ENCODE measurements at places on chromosomes 2 and 18.
A peak's percentile ranks its signal among the peaks of the same experiment; 100 is the strongest.

DNA sequence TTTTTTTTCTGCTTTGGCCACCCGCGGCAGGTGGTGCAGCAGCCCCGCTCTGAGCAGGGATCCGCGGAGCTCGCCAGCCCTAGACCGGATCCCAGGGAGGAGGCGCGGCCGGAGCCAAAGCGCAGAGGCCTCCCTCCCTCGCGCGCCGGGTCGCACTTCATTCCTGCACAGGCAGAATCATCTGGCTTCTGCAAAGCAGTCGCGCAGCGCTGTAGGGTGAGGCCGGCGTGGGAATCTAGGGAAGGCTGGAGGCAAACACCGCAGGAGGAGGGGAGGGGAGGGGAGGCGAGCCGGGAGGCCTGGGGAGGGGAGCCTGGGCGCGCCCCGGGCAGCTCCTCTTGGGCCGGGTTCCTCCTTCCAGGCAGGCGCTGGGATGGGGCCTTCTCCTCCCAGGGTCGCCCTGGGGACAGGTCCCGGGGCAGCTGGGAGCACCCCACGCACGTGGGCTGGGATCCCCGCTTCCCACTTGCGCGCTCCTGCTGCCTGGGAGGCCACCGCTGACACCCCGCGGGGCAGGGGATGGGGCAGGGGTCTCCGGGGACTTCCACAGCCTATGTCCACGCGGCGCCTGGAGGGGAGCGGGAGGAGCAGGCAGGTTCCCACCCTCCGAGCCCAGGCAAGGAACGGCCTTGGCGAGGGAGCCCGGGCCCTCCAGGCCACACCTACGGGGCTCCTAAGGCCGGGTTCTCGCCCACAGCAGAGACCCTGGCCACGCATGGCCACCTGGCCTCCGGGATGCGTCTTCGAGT lies 45.0 kb downstream of the MBP start:
- peak; percentile 50 for DNase-seq

- DNase-seq: no peak
Measured at GRCh38 chr2:10741139-10741538, 19.7 kb downstream of the ATP6V1C2 start.

GRCh38 chr2:120283649-120284048 lies 31.0 kb downstream of the RALB start:
- DNase-seq: no peak

DNA sequence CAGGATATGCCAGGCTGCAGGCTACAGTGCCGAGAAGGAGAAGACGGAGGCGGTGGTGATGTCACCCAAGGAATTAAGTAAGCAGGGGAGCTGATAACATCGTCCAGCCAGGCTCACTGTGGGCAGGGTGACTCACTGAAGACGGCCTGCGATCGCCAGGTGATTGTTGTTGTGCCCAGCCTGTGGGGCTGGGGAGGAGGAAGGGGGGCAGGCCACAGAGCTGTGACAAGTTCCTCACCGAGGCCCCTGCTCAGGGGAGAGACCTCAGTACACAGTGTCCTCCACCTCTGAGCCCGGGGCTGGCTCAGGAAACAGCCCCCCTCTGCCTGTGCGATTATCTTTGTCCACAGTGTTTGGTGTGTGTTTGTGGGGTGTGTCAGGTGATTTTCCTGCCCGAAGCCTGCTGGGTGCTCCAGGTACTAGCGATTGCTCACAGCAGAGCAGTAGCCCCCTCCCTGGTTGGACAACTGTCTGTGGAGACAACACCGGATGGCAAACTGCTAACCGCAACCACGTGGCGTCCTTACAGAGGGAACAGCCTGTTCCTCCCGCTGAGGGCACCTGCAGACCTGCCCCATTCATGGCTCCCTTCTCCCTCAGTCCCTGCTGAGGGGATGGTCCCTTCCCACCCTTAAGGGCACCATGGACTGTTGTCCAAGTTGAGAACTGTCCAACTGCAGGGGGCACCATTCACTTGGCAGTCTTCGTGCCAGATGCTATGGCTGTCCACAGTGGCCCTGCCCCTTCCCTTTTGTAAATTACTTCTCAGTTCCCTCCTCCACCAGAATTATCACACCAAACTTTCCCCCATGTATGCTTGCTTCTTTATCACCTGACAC lies 95.1 kb downstream of the ZFP36L2 start:
- DNase-seq: peak; percentile 73

- no peak for DNase-seq
Measured at GRCh38 chr2:63751901-63752300, 89.8 kb upstream of the UGP2 start.

- no peak for DNase-seq
Measured at GRCh38 chr2:98027538-98027937, 31.8 kb upstream of the TMEM131 start.

DNA sequence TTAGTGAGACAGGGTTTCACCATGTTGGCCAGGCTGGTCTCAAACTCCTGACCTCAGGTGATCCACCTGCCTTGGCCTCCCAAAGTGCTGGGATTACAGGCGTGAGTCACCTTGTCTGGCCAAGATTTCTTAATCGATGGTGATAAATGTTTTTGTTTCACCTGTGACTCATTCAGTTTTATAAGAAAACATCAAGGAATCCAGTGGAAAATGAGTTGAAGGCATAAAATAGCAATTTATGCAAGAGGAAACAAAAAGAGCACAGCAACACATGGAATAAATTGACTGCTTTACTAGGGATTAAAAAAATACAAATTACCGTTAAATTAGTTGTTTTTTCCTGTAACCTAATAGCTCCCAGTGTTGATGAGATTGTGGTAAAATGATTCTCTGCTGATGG lies 80.2 kb downstream of the CDK15 start:
- peak; percentile 49 for DNase-seq

DNA sequence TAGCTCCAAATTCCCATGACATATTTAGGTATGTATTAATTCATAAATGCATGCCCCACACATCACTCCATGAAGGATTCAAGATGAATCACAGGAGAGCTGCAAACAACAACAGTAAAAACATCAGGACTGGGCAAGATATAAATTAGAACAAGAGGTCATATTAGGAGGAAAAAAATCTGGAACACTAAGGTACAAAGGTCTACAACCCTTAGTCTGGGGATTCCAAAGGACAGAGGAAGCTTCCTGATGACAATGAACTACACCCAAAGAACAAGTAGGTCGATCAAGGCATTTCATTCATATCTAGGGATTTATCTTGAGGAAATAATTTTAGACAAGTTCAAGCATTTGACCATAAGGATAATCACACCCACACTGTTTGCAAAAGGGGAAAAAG lies 14.5 kb downstream of the VPS4B start:
- no peak for DNase-seq

GRCh38 chr2:181054843-181055242 lies 74.4 kb downstream of the UBE2E3 start:
- no peak for DNase-seq

DNA sequence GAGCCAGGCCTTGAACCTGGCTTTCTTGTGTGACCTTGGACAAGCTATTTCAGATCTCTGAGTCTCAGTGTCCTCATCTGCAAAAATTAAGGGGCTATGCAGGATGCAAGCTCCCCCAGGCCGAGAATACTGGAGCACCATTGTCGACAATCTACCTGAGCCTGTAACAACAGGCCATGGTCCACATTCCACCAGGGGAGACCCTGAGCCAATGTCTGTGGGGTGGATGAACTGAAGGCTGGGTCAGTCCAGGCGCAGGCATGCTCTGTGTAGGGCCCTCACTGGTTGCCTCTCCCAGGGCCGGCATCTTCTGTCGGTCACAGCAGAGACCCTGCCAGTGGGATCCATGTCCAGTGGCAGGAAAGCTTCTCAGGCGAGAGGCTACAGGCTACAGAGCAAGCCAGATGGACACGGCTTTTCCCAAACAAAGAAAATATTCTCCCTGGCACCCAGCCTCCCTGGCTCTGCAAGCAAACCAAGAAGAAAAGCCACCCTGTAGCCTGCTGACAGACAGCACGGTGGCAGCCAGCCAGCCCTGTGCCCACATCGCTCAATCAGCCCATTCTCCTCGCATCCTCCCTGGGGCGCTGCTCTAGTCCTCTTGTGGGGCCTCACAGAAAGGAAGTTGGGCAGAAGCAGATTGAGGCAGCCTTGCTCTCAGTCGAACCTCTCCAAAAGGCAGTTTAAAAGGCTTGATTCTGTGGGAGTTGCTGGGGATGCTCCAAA lies 48.7 kb upstream of the FZD7 start:
- no peak for DNase-seq

DNA sequence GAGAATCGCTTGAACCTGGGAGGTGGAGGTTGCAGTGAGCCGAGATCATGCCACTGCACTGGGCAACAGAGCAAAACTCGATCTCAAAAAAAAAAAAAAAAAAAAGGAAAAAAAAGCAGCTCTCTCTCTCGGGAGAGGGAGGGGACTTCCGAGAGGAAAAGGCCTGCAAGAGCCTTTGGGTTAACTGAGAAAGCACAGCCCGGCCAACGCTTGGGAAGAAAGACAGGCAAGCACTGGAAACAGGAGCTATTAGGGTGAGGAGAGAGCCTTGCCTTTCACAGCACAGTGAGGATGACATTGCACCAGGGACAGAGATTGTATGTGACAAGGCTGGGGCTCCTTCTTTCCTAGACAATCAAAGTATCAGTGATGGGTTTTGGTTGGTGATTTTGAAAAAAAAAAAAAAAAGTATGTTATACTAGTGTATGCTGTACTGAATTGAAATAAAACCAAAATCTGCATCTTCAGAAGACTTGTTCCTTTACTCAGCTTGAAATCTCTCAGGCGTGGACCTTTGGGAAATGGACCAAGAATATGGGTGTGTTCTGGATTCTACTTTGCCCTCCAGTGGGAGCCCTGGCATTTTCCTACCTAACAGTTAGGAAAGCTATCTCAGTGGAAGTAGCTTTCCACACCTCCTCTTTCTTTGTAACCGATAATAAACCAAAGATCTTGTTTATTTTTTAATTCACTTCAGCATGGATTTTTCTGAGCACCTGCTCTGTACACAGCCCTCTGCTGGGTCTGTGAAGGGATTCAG lies 16.7 kb downstream of the SRSF7 start:
- DNase-seq: no peak

GRCh38 chr2:180367815-180368214 lies 360.7 kb upstream of the CWC22 start:
- DNase-seq: no peak

DNA sequence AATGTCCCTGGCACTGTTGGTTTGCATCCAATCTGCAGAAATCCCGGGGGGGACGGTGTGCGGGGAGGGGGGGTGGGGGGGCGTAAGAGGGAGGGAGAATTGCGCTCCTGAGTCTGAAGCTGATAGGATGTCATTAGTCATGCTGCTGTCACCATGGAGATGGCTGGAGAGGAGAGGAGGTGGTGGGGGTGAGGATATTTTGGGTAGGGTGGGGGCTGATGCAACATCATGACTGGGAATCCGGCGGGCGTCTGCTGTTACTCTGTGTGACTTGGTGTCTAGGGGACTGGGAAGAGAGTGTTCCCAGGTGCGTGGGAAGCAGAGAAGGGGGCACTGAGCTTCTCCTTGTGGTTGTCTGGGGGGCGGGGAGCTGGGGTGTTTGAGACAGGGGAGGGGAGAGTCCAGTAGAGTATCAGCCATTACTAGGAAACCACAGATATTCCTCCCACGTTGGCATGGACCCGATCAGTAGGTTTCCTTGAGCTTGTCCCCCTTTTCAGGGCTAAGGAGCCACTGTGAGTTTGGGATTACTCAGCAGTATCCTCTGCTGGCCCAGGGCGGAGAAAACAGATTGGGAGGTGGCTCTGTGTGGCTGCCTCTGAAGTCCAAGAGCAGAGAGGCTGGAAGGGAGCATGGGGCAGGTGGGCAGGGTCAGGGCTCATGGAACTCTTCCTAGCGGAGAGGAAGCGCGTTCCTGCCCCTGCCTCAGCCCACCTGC lies 18.9 kb downstream of the TET3 start:
- peak; percentile 84 for DNase-seq

GRCh38 chr18:5914016-5914415 lies 18.7 kb upstream of the TMEM200C start:
- no peak for DNase-seq

GRCh38 chr2:219106251-219106650 lies 45.5 kb upstream of the IHH start:
- DNase-seq: no peak

DNA sequence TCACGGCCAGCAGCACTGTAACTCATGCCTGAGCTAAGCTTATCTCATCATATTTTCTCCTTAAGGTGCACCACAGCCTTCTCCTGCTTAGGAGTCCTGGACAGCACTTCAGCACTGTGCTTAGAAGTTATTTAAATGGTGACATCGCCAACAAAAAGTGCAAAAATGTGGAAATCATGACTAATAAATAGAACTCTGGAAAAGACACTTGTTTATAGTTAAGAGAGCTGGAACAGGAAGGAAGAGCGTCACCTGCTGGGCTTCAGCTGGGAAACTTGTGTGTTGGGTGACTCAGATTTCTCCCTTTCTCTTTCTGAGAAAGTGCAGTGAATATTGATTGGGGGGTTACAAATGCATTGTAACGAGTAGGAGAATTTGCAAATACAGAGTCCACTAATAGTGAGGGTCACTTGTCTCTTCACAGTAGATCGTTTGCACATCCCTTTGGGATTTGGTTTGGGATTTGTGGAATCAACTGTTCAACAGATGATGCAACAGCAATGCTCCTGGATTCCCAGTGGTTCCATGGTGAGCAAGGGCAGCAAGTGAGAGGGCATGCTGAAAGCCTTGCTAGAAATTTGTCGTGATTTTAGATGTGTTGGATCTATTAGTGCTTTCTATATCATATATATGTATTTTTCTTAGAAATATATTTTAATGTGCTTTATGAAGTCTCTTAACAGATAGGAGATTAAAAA lies 84.2 kb downstream of the DOK6 start:
- peak; percentile 72 for DNase-seq

- DNase-seq: no peak
Measured at GRCh38 chr18:35136248-35136647, 95.0 kb downstream of the MAPRE2 start.

DNA sequence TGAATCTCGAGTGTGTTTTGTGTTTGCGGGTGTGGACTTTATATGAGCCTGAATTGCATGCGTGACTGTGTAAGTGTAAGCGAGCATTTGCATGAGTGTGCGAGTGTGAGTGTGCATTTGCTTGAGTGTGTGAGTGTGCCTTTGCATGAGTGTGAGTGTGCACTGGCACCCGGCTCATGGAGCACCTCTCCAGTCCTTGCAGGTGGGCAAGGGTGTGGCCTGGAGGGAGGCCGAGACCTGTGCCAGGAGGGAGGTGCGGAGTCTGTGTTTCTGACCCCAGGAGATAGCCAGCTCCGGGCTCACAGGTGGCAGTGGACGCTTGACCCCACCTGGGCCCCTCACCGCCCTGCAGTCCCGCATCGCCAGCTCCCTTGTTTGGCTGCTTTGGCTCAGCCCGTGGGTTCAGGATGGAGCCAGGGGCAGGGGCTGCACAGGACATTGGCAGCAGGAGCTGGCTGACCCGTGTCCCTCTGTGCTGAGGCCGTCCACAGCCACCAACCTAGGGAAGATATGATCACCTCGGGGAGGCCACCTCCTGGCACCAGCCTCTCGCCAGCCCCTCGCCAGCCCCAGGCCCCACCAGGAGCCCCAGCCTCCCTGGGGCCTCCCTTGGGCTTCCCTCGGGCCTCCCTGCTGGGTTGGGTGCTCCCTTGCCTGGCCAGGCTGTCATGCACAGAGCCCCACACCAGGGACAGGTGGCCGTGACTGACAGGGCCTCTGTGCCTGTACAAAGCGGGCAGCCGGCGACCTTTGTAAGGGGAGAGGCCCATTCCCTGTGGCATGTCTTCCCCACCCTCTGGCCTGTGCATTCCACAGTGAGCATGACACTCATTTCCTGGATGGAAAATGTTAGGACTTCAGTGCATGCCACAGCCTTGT lies 81.6 kb downstream of the PTGR3 start:
- DNase-seq: no peak

- no peak for DNase-seq
Measured at GRCh38 chr18:59468821-59469220, 109.8 kb upstream of the LMAN1 start.
